ENCODE measurements at places on chromosomes 1 and 21.

GRCh38 chr1:45205910-45206721, at the start of gene ZSWIM5:
ZSWIM5 (minus strand) TSS chr1:45206605; CDS start chr1:45206350, 255 bp downstream.
- peak; percentile 74 for DNase-seq
- no peaks in the 10 kb centered on the region for H3K27me3 ChIP-seq
- peaks cover 24% of the 10 kb centered on the region for H3K4me1 ChIP-seq
- H3K36me3 ChIP-seq, result no peaks in the 10 kb centered on the region

DNA sequence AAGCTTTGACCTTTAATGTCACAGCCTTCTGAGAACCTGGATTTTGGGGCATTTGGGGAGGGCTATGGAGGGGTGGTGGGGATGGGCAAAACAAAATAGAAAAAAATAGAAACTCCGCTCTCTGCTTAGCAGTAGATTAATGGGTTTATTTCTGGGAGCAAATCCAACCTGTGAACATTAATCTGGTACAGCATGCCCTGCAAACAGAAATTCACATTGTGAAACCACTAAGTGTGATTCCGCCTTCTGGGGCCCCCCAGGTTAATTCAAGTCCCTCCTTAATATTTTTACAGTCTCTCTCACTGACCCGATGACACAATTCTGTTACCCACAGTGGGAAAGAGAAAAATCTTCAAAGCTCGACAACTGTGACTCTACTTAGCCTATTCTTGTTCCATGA, 76.4 kb downstream of the TIAM1 start:
- H3K4me1 ChIP-seq, result no peaks in the 10 kb centered on the region
- no peaks in the 10 kb centered on the region for H3K36me3 ChIP-seq
- no peaks in the 10 kb centered on the region for H3K27me3 ChIP-seq
- H3K4me3 ChIP-seq, result peak overlapping the region; percentile 11
- DNase-seq, result no peak
- H3K27ac ChIP-seq, result no peak overlapping the region

DNA sequence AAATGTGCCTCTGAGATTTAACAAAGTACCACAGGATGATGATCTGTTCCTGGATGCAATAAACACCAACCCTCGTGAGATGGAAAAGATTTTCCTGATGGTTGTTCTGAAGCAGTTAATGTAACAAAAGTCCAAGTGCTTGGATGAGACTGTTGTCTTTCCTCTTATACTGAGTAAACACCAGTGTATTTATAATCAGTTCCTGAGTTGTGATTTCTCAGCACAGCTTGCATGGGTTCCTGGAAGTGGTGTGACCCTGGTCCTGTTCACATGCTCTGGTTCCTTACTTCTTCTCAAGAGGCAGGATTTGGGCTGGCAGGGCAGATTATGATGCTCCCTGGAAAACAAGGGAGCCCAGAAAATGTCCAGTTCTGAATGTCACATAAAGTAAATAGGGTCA, 208.2 kb upstream of the USP24 start:
- H3K27me3 ChIP-seq, result peaks cover 9% of the 10 kb centered on the region
- DNase-seq, result no peak
- H3K4me1 ChIP-seq, result no peaks in the 10 kb centered on the region
- H3K4me3 ChIP-seq, result no peak overlapping the region

DNA sequence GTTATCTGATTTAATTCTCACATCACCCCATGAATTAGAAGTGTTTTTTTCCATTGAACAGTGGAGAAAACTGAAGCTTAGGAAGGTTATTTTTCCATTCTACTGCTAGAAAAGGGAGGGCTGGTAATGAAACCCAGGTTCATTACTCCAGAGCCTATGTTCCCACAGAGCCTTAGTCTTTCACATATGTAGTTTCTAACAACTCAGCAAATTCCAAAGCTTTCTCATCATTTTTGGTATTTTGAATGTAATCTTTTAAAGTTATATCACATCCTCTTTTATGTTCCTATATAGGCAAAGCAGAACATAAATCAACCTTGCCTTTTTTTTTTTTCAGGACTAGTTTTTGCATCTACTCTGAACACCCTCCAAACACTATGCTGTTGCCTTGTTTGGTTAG, 131.9 kb upstream of the BEND5 start:
- H3K27me3 ChIP-seq, result no peaks in the 10 kb centered on the region
- no peak overlapping the region for H3K27ac ChIP-seq
- no peak for DNase-seq
- no peaks in the 10 kb centered on the region for H3K36me3 ChIP-seq
- no peak overlapping the region for H3K4me3 ChIP-seq

DNA sequence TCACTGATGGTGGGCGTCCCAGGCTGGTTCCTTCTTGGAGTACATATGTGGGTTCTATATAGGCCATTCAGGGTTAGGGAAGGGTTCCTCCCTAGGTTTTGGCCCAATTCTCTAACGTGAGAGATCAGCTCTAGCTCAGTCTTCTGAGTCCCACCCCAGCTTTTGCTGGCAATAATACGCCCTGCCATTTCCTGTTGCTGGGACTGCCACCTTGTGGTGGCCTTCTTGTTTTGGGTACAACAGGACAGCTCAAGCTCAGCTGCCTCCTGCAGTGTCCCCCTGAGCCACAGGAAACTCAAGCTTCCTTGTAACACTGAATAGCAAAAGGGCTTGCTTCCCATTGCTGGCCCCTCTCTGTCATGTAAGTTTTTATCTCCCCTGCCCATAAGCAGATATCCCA, 77.8 kb downstream of the BACH1 start:
- peaks cover 8% of the 10 kb centered on the region for H3K4me1 ChIP-seq
- no peak overlapping the region for H3K4me3 ChIP-seq
- peak; percentile 17 for DNase-seq

DNA sequence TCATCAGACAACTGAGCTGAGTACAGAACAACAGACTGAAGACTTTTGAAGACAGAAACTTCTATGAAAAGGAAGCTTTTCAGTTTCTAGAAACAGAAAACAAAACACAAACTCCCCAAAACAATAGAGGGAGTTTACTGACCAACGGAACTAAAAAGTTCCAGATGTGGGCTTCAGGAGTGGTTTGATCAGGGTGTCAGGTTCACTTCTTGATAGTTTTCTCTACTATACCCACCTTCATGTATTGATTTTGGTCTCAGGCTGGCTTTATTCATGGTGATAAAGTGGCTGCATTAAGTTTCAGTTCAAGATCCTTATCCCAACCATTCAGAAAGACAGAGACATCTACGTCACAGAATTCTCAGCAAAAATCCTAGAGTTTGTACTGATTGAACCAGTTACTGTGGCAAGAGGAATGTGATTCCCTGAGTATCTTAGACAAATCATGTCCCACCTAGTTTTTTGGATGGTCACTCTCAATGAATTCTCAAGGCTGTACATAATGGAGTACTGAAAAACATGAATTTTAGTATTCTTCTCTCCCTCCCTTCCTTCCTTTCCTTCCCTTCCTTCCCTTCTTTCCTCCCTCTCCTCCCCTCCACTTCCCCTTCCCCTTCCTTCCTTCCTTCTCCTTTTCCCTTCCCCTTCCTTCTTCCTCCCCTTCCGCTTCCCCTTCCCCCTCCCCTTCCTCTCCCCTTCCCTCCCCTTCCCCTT, 680.5 kb downstream of the PTPRU start:
- no peaks in the 10 kb centered on the region for H3K36me3 ChIP-seq
- DNase-seq, result no peak
- no peak overlapping the region for H3K4me3 ChIP-seq
- H3K27me3 ChIP-seq, result no peaks in the 10 kb centered on the region
- no peak overlapping the region for H3K27ac ChIP-seq

GRCh38 chr1:20574686-20575540, 14.0 kb upstream of the CDA start:
- no peaks in the 10 kb centered on the region for H3K4me1 ChIP-seq
- no peak overlapping the region for H3K4me3 ChIP-seq
- DNase-seq, result peak; percentile 29
- H3K27me3 ChIP-seq, result peaks cover 5% of the 10 kb centered on the region
- H3K36me3 ChIP-seq, result no peaks in the 10 kb centered on the region

Measured in CD8-positive, alpha-beta memory T cell (primary cell).